Thymus (tissue), 14 donors: ENCODE measurements at places on chromosomes 2 and 18. TPM values are rescaled to one million over a fixed set of nuclear protein-coding genes. Genes with fewer than 3 reads are reported as not detected.

DNA sequence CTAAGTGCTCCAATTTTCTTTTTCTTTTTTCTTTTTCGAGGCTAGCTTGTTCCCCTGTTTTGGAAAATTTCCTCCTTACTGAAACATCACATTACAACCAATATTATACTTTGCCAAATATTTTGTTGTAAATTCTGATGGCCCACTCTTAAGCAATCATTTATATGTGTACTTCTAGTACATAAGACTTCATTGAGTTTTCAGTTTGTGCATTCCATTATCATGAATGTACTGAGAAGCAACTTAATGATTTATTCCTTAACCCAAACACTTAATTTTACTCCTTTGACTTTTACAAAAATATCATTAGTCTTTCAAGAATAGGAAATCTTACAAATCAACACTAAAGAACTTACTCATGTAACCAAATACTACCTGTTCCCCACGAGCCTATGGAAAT is 242.4 kb downstream of the ARHGAP15 start:
- no peak for DNase-seq

- DNase-seq, result no peak
These were observed 1.9 kb upstream of the SLC1A4 start for GRCh38 chr2:64987001-64987955.

- no peak for DNase-seq
These were observed 241.3 kb downstream of the PAX3 start for GRCh38 chr2:222057347-222058073.

GRCh38 chr2:30262716-30263309 is 31.5 kb downstream of the LBH start:
- DNase-seq, result no peak

DNA sequence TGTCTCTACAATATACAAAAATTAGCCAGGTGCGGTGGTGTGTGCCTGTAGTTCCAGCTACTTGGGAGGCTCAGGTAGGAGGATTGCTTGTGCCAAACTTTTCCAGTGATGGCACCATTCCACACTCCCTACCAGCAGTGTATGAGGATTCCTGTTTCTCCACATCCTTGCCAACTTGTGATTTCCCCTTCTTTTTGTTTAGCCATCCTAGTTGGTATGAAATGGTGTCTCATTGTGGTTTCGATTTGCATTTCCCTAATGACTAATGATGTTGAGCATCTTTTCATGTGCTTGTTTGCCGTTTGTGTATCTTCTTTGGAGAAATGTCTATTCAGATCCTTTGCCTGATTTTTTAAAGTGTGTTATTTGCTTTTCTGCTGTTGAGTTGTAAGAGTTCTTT is 41.0 kb downstream of the EPB41L5 start:
- DNase-seq, result no peak

GRCh38 chr2:217824223-217824622 is 178.6 kb downstream of the TNS1 start:
- no peak for DNase-seq

DNA sequence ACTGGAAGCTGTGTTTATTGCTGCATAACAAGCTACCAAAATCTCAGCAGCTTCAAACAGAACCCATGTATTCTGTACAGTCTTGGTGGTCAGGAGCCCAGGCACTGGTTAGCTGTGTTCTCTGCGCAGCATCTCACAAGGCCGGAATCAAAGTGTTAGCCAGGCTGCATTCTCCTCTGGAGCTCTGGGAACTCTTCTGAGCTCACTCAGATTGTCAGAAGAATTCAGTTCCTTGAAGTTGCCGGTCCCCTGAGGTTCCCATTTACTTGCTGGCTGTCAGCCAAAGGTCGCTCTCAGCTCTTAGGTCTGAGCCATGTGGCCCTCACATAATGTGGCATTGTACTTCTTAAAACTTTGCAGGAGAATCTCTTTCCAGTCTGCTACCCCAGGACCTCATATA is 123.6 kb upstream of the SMIM21 start:
- DNase-seq, result no peak

- DNase-seq, result no peak
These were observed 19.9 kb downstream of the GPATCH11 start for GRCh38 chr2:37104178-37104577.

DNA sequence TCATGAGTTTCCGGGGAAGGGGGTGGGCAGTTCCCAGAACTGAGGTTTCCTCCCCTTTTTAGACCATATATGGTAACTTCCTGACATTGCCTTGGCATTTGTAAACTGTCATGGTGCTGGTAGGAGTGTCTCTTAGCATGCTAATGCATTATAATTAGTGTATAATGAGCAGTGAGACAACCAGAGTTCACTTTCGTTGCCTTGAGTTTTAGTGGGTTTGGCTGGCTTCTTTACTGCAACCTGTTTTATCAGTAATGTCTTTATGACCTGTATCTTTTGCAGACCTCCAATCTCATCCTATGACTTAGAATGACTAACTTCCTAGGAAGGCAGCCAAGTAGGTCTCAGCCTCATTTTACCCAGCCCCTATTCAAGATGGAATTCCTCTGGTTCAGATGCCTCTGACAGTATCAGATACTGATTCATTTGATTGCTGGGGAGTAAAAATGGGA is 447.3 kb downstream of the XIRP2 start:
- no peak for DNase-seq

GRCh38 chr18:8426401-8426800 is 182.8 kb upstream of the RAB12 start:
- peak; percentile 13 for DNase-seq

DNA sequence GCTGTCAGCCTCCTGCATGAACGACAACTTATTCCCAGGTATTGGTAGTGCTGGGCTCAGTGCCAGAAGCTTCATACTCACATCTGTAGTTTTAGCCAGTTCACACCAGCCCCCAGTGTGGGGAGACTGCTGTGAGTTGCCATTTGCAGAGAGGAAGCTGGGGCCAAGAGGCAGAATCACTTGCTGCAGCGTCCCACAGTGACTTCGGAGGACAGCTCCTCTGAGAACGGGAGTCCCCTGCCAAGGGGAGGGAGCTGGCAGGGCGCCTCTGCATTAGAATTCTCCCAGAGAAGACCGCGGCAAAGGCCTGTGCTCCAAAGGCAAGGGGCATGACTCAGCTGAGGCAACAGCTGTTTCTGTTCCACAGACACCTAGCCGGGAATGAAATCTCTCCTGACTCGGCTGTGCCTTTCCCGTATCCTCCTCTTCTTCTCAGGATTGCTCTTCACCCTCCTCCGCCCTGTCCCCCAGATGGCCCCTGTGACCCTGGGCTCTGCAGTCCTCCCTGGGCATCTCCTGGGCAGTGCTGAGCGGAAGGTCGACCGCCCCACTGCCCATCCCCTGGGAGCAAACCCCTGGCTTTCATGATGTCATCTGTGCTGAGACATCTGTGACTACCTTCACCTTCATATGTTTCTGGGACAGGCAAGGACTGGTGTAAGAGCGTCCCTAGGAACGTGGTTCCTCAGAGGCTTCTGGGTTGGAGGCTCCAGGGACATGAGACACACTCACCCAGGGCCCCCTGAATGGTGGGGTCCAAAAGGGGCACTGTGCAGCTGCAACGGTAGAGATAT is 18.0 kb downstream of the MAL start:
- no peak for DNase-seq

DNA sequence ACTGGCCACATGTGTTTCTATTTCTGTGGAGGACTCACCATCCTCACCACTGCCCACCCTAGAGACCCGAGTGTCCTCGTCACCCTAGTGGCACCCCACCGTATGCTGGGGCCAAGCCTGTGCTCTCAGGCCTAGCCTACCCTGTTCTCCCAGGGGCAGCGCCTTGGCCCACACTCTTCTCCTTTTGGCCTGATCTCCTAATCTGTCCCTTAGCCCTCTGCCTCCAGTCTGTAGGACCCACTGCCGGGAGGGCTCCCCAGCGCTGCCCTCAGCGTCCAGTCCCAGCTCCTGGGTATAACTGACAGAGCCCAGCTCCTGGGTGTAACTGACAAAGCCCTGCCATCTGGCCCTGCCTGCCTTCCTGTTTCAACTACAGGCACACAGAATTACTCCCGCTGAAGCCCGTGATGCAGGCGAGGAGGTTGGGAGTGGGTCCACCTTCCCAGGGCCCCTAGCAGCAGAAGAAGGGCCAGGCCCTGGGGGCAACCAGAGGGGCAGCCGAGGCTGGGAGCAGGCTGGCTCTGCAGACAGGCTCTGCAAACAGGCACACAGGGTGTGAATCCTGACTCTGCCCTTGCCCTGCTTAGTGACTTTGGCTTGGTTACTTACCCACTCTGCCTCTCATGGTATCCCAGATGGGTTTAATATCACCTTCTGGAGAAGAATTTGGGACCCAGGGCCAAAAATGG is 25.6 kb upstream of the PTMA start:
- no peak for DNase-seq

- DNase-seq, result no peak
These were observed 137.9 kb downstream of the MGAT5 start for GRCh38 chr2:134391751-134392160.

DNA sequence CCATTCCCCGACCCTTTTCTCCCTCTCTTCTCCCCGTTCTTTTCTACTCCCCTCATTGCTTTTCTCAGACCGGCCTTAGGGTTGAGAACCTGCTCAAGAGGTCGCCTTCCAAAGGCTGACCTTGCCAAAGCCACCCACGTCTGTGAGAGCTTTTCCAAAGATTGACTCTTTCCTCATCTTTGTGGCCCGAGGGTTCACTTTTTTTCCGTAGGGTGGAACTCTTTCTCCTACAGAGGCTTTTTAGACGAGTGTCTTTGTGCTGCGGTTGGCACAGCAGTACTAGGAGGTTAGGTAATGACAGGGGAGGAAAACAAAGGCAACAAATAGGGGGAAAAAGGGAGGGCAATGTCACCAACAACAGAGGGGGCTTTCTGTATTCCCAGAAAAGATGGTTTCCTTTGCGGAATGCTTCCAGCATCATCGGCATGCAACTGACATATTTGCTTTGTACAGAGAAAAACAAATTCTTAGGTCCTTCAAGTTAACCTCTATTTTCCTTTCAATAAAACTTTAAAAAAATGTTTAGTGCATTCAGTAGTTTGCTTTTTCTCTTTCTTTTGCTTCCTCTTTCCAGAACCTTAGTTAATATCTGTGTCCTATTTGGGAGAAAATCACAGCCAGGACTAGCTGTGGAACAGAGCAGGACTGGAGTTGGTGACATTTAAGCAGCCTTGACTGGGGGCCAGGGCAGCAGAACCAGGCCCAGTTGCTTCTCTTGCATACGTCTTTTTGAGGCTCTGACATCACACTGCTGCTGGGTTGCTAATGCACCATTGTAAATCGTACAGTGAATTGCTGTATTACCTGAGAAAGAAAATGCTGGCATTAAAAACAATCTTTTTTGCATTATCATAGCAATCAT is 188.1 kb upstream of the FANCL start:
- DNase-seq, result no peak

GRCh38 chr2:15593327-15593705 is 1.6 kb downstream of the DDX1 start:
- no peak for DNase-seq

DNA sequence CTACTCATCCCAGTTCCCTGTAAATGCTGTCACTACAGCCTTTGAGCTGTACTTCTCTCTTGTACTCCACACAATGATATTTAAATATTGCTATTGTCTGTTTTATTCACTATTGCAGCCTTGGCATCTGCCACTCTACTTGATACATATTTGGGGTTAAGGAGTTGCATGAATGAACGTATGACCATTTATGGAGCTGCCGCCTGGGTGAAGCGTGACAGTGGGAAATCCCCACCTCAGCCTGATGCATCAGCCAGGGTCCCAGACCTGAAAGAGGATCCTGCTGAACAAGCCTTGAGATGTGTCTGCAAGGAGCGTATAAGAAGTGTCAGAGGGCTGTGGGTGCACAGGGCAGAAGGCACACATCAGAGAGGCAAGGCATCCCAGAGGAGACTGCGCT is 39.1 kb downstream of the MRPL35 start:
- DNase-seq, result peak; percentile 12

- no peak for DNase-seq
These were observed 5.8 kb downstream of the SMIM21 start for GRCh38 chr18:75421656-75422055.

GRCh38 chr2:29201979-29202378 is 86.8 kb downstream of the CLIP4 start:
- DNase-seq, result no peak

DNA sequence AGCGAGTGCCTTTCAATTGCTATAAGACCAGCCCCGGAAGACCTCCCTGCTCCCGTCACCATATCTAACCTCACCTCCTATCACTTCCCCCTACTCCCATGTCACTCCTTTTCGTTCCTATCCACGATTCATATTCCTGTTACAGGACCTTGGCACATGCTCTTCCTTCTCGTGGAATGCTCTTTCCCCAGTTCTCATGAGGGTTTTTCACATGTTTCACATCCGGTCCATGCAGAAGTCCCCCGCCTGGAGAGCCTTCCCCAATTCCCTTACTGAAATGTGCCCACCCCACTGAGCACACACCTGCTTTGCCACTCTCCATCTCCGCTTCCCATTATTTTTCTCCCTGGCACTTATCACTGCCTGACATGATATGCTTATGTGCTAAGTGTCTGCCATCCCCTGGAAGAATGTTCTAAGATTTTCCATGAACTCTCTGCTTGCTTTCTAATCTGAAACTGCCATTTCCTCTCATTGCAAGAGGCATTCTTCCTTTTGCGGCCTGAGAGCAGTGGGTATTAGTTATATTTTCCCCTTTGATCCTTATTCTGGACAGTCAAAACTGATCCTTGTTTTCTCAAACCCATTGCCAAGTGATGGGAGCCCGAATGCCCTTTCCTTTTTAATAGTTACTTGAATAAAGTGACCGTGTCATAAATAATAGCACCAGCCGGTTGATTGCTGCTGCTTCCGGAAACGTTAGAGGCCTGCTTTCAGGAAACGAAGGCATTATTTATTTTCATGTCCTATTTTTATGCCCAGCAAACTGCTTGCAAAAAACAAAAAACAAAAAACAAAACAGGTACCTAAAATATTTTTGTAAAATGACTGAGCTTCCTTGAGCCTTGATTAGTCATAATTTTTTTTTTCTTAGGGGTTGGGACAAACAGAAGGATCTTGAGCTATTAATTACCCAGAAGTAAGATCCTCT is 127.9 kb downstream of the ZNF532 start:
- no peak for DNase-seq

- peak; percentile 85 for DNase-seq
These were observed 15.2 kb downstream of the FBXO41 start for GRCh38 chr2:73268830-73269685.

Gene AQP12B
- under 0.01 TPM for total RNA-seq

Gene C2orf80
- total RNA-seq, result not detected

Gene RPRD1A
- total RNA-seq, result 34.1 TPM

Gene PLCD4
- total RNA-seq, result 0.57 TPM

Gene SAG
- 0.61 TPM for total RNA-seq

Gene CDH7
- 2.5 TPM for total RNA-seq

Gene GPR39
- total RNA-seq, result 0.09 TPM

Gene REG1B
- total RNA-seq, result not detected
